ENCODE measurements at places on chromosomes 3 and 15. TPM values are rescaled to one million over a fixed set of nuclear protein-coding genes. Genes with fewer than 3 reads are reported as not detected.

DNA sequence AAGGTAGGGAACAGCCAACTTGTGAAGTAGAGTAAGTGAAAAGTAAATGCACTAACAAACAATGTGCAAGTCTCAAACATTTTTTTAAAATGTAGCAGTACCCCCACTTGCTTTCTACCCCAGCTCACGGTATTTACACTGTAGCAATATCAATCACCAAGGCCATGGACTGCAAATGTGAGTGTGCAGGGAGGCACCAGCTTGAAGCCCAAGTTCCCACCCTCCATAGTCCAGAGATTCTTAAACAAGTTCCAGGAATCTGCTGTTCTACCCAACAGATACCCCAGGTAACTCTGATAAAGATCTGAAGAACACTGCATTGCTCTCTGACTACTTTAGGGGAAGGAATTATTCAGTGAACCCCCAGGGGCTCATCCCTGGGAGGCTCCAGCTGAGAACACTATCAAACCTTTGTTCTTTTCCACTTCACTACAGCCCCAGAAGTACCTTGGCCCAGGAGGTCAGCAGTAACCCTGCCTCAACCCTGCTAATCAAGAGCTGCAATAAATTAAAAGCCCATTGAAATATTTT, 86.1 kb downstream of the FOXP1 start:
- ATAC-seq: peak; percentile 61

- ATAC-seq: no peak
These were observed 22.8 kb downstream of the MINDY2 start for GRCh38 chr15:58793862-58794261.

DNA sequence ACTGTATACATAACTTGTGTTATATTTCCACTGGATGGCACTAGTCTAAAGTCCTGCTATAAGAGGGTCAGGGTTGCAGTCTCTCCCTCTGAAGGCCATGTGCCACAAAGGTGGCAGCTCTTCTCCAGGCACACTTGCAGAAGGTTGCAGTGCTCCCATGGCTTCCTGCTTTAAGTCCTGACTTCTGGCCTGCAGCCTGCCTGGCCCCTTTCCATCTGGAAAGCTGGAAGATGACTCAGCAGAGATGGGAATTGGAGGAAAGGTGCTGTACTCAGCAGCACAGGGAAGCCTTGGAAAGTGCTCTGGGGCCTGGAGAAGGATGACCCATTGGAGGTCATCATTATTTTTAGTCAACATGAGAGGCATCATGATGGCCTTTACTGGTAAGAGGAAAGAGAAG, 40.9 kb upstream of the MRPL3 start:
- ATAC-seq: peak; percentile 75

CLDN16 gene
- 0.19 TPM for total RNA-seq

STAC gene
- total RNA-seq: 8.1 TPM

GRCh38 chr15:46917721-46918252, 799.5 kb upstream of the SEMA6D start:
- no peak for ATAC-seq

GRCh38 chr3:120198305-120198878, 86.6 kb downstream of the GPR156 start:
- peak; percentile 32 for ATAC-seq

DNA sequence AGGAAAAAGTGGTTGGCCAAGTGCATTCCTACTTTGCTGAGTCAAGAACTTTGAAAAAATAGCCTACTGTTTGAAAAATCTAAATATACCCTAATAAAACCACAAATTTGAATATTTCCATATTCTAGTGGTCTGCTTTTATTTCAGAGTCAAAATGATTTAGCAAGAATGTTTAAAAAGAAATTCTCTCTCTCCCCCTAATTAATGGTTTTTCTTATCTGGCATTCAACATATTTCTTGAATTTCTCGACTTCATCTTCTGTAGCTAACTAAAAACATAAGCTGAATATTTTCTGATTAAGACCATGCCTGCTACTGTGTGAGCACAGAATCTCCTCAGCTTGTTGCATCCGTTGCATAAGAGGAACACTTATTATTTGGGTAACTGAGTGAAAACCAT, 563.5 kb upstream of the TBL1XR1 start:
- no peak for ATAC-seq

DNA sequence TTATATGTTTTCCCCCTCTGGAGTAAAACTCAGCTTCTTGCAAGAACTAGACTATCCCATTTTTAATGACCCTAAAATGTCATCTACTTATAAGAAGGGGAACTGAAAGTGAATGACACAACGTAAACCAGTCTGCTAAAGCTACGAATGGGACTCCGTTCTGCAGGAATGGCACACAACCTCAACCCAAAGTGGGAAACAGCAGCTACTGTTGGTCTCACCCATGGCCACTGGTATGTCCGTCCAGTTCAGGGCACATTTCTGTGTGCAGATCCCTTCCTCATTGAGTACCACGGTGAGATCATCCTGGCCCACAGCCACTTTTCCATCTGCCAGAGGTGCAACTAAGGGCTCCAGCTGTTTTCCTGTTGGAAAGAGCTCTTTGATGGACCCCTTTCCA, 23.8 kb downstream of the VPS39 start:
- ATAC-seq: no peak

GOLGA6D gene
- total RNA-seq: not detected

DNA sequence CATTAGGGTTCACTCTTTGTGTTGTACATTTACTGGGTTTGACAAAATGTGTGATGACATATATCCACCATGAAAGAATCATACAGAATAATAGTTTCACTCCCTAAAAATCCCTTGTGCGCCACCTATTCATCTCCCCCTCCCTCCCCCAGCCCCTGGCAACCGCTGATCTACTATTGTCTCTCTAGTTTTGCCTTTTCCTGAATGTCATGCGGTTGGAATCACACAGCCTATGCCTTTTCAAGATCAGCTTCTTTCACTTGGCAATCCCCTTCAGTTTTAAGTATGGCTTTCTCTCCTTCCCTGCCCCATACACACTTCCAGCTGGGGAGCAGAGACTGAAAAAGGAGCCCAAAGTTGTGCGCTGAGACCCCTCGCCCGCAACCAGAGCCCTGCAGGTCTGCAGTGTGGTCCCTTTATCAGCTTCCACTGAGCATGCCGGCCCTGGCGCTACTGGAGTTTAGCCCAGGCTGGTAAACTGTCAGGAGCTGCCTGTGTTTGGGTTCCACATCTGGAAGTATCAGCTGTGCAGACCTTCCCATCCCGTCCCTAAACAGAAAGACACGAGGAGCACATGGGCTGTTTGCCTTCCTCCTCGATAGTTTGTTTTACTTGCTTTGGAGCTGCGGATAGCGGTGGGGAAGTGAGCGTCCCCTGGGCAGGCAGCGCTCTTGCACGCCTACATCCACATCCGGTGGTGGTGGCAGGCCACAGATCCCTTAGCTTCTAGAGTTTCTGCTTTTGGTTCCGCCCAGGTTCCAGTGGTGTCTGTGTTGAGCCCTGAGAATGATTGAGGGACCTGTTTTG, 12.3 kb downstream of the BOC start:
- ATAC-seq: peak; percentile 40

DNA sequence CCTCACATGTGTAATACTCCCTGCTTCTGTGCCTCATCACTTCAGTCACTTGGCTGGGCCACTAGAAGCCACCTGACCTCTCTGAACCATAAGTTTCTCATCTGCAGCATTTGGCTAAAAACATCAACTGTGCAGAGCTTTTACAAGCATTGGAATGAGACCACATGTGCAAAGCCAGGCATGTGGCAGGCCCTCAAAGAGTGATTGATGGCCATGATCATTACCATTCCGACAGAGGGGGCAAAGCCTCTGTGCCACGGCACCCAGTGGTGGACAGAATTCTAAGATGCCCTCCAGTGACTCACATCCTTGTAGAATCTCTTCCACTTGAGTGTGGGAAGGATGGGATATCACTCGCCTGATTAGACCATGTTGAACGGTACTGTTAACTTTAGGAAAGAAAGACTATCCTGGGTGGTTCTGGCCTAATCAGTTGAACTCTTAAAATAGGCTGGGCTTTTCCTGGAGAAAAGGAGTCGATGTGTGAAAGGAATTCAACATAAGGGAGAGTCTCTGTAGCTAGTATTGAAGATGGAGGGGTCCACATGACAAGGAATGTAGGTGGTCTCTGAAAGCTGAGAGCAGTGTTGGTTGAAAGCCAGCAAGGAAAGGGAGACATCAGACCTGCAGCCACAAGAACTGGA, 13.5 kb downstream of the CDCP1 start:
- no peak for ATAC-seq

- no peak for ATAC-seq
These were observed 23.0 kb downstream of the MESD start for GRCh38 chr15:80966431-80967197.

DNA sequence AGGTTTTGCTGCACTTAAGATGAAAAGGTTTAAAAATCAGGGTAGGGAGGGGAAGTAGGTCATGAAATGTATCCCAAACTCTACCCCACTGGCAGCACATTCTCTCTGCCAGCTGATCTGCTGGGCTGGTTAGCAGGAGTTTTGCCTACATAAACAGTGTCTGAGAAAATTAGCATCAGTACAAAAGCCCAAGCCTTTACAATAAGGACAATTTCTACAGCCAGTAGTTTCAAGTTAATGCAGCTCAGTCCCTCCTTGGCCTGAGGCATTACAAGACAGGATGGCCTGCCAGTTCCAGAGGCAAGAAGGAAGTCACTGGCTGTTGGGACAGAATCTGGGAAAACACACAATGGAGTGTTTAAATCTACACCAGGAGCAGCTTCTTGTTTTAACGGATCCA, 32.8 kb downstream of the NCEH1 start:
- peak; percentile 80 for ATAC-seq

DNA sequence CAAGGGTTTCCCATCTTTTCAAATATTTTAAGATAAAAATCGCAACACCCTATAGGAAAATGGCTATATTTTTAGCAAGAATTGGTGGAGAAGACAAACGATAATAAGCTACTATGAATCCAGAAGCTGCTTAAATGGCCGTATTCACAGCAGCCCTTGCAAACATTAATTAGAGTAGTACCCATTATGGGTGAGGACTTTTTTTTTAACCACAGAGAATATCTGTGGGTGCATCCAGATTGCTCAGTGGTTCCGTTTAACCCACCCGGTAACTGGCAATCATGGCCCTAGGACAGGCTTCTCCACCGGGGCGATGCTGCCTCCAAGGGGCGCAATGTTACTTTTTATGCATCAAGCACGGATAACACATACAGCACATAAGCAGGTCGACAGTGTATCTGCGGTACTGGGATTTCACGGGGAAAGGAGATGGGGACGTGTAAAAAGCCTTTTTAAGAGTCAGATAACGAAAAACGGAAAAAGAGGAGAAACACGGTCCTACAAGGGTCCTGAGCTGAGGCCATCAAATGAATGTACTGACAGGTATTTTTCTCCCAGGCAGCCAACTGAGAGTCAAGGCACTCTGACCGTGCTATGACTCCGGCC, 968 bp upstream of the TMEM266 start:
- ATAC-seq: peak; percentile 20

DNA sequence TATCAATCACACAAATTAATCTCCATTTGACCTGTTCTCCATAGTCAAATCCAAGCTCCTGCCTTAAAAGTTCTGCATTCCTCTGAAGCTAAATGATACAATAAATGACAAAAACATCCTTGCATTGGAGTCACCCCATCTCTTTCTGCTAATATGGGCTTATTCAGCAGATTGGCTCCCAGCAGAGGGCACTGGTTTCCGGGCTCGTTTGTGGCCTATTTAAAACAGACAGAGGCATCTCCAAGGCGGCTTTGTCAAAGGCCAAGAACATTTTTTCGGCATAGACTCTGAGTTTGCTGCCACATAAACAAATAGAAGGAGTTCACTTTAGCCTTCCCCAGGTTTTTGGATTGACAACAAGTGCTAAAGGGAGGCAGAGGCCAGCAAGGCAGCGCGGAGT, 204.4 kb upstream of the RASGRP1 start:
- no peak for ATAC-seq

DNA sequence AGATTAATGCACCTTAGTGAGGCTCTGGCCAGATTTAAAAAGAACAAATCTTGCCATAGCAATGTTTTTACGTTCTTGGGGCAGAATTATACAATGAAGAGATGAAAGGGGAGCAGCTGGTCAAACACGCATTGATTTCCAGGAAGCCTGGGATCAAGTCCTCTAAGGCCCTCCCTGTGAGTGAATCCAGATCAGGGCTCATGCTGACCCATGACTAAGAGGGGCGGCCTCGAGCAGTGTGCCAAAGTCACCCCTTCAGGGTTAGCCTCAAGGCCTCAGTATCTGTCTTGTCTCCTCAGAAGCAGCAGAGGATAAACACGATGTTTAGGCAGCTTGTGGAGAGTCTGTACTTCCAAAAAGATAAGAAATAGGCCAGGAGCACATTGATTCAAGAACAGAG, 9.3 kb upstream of the RBP1 start:
- peak; percentile 49 for ATAC-seq

GRCh38 chr3:12148183-12148940, 10.3 kb downstream of the TIMP4 start:
- no peak for ATAC-seq

DNA sequence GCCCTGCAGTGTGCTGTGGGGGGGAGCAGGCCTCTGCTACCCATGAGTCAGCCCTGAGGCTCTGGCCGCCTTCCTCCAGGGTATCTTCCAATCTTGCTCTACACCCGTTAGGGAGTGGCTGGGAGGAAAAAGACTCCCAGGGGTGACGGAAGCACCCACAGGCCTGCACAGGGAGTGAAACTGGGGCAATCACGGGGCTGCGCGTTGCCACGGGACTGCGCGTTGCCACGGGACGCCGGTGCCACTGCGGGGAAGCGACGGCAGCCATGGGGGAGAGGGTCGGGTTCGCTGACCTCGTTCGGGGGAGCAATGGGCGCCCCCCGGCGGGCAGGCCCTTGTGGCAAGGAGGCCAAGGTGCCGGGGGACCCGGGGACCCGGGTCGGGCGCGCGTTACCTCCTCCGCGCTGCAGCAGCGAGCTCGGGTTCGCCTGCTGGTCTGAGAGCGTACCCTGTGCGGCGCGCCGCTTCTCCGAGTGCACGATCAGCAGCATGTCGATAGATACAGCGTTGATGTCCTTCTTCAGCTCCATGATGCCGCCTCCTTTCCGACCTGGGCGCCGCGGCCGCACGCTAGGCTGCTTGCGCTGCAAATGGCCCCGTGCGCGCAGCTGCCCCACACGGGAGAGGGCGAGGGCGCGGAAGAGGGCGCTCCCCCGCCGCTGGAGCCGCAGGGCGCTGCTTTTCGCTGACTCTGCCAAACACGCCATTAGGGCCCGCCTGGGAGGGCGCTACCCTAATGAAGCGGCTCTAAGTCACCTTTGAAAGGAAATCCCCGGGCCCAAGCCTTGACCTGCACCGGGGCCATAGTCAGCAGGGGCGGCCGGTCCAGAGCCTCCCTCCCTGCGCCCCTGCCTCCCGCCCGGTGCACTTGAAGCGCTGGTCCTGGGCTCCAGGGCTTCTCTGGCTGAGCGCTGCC, at the start of gene KY:
TSS of gene KY (minus strand) at position 592 of the 916 bp plus-strand sequence. CDS start at position 530, 62 bp downstream.
- ATAC-seq: peak; percentile 94

GRCh38 chr15:60389261-60390077, 8.3 kb downstream of the ANXA2 start:
- no peak for ATAC-seq

DNA sequence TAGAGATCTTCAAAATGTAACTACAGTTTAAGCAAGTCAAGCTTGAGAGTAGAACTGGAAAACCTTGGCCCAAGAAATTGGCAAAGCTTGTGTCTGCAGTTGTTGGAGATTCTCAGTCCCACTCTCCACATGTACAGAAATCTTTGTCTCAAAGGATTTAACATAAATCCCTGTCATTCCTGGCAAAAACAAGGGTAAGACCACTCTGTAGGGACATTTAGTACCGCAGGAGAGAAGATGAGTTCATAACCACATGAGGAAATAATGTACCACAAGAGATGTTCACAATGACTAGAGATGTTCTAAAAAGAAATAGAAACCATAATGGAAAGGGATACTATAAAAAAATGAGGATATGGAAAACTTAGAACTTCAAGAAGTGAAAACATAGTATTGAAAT, 73.7 kb downstream of the RAB7A start:
- ATAC-seq: no peak

DLEC1 gene
- total RNA-seq: 0.27 TPM

KLHL40 gene
- not detected for total RNA-seq

STAB1 gene
- total RNA-seq: 0.44 TPM

Measured in motor neuron (in vitro differentiated cells).